ENCODE measurements at places on chromosomes 7 and 10.

- no peak for DNase-seq
Observed at GRCh38 chr7:80287400-80288174, 153.0 kb downstream of the GNAI1 start.

GRCh38 chr10:78980354-78980753 lies 88.4 kb upstream of the ZMIZ1 start:
- no peak for DNase-seq

DNA sequence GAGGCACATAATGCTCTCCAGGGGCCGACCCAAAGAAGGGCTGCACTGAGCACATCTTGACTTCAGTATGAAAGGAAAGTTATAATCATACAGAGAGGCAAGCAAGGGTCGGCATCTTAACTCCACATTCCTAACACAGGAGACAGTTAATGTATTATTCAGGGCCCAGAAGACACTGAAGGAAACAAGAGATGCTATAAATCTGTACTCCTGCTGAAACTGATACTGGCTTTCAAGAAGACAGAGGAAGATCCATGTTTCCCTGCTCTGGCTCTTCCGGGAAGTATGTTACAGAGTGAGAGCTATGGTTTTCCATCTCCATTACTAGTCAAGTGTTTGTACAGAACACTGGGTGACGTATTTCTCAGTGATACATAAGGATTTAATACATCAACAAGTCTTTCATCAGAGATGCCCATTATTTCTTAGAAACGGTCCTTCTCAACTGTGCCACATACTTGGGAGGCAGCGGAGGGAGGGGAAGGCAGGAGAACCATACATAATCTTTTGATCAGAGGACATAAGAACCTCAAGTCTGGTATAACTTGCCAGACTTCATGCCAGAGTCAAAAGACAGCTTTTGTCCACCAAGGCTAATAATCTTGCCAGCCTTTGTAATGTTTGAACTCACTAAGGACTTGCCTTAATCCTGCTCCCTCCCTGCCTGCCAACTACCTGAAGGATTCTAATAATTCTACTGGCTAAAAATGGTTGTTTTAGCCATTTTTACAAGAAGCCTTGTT lies 58.1 kb downstream of the ENO4 start:
- DNase-seq = no peak

DNA sequence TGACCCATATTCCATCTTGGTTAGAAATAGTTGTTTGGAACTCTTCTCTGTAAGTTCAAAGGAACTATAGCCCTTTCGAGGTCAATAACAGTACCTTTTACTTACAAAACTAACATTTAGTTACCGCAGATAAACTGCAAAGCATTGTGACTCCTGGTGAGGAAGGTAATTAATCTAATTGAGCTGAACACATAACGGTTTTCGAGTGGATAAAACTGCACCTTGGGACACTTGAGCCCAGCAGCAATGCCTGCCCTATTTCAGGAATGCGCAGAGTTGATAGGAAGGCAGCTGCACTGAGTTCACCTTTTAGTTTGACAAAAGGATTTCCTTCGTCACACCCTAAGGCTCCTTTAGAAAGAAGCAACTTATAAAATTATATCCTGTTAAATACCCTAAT lies 75.4 kb downstream of the JAZF1 start:
- DNase-seq = no peak

DNA sequence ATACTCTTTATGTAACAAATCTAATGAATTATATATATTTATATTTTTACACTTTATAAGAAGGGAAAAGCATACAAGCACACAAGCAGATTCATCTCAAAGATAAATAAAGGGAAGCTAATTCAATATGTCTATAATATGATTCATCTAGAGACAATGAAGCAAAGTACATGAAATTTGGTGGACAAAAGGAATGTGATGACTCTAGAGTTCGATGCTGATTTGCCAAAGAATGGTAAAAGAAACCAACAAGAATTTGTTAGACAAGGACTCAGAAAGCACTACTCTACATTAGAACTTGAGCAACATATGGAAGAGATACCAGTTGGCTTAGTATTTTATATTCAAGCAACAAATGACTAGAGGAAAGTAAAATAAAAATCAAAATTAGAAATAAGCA lies 536.5 kb upstream of the TEX47 start:
- no peak for DNase-seq

GRCh38 chr7:98284335-98285036 lies 3.0 kb downstream of the BRI3 start:
- peak; percentile 61 for DNase-seq

- no peak for DNase-seq
Observed at GRCh38 chr10:11516431-11516746, 95.1 kb downstream of the USP6NL start.

DNA sequence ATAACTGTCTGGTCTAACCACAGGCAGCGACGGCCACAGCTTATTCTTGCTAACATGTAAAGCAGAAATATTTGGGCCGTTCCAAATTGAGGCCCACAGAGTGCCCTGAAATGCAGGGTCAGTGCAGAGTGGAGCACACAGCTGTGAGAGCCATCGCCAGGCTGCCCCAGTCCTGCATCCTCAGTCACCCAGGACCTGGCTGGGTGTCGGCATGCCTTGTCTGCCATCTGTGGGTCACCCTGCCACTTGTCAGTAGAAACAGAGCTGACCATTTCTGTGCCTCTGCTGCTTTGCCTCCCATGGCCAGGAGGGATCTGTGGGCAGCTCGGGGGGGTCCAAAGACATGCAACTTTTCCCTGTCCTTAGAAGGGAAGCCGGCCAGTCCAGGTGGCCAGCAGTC lies 57.3 kb upstream of the BTBD16 start:
- no peak for DNase-seq
